NCI-H1417 (cell line): ENCODE measurements at places on chromosomes 4 and X.
A peak's percentile ranks its signal among the peaks of the same experiment; 100 is the strongest.

DNA sequence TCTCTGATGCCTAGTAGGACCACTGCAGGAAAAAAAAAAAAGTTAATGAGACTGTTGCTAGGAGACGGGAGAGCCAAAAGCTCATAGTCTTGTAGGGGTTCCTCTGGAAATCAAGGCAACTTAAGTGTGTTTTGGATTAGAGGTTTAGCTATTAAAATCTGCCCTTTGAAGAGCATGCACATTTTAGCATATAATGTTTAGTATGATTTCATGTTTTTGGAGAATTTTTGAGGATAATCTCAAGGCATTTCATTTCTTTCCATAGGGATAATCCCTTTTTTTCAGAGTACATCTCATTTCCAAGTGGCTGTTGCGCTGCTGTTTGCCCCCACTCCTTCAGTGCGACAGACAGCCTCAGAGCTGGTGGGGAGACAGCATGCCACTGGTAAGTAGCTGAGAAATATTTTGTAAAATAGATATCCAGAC, at the start of gene LINC00632:
Gene LINC00632, plus strand, starts transcription at position 339 of the 426 bp plus-strand sequence.
- peak; percentile 68 for DNase-seq

GRCh38 chr4:45944000-45944399, 179.9 kb downstream of the GABRG1 start:
- DNase-seq = peak; percentile 9

GRCh38 chr4:81737865-81738559, 266.3 kb upstream of the RASGEF1B start:
- no peak for DNase-seq

DNA sequence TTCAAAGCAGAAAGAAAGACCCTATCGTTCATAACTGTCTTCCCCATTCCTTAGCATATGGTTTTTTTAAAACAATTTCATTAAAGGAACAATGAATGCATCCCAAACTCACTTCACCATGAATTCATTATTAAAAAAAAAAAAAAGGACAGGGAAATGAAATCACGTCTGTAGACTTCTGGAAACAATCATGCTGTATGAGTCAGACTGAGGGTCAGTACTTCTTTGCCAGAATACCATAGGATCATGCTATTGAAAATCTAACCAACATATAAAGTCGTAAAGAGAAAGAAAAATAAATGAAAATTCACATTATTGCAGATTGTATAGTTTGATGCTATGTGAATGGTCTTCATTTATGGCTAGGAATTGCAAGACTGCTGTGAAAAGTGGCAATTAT, 144.4 kb downstream of the PCDH18 start:
- no peak for DNase-seq

DNA sequence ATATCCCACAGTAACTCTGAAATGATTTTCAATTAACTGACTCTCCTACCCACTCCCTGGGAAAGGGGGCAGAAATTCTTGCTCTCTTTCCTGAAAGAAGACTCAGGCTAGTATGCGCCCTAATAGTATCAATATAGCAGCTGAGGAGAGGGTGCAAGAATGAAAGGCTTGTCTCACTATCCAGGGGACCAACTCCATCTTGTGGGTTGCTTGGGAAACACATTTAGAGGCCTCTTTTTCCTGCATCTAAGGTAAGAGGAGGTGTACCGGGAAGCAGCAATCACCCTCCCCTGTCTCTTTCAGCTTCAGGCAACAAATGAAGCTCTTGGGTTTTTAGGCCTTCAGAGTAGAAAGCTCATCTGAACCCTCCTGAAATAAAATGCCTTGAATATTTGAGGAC, 11.3 kb downstream of the TMEM255A start:
- DNase-seq = no peak

DNA sequence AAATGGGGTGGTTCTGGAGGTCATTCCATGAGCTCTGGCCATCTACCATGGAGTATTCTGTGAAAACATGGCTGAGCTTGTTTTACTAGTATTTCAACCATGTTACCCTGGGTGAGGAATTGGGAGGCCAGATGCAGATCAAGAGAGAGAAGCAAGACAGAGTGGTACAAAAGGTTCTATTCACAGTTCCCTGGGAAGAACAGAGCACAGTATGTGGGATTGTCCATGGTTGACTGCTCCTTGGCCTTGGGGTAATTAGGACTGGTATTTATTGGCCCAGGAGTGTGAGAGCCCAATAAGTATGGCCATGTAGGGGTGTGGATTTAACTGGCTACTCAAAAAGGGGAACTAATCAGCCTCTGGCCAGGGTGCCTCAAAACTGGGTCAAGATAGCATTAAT, 239.7 kb upstream of the GATB start:
- DNase-seq = no peak

GRCh38 chr4:113385281-113385899, 335.9 kb downstream of the ANK2 start:
- no peak for DNase-seq

GRCh38 chr4:144709159-144709558, 63.2 kb downstream of the HHIP start:
- no peak for DNase-seq

DNA sequence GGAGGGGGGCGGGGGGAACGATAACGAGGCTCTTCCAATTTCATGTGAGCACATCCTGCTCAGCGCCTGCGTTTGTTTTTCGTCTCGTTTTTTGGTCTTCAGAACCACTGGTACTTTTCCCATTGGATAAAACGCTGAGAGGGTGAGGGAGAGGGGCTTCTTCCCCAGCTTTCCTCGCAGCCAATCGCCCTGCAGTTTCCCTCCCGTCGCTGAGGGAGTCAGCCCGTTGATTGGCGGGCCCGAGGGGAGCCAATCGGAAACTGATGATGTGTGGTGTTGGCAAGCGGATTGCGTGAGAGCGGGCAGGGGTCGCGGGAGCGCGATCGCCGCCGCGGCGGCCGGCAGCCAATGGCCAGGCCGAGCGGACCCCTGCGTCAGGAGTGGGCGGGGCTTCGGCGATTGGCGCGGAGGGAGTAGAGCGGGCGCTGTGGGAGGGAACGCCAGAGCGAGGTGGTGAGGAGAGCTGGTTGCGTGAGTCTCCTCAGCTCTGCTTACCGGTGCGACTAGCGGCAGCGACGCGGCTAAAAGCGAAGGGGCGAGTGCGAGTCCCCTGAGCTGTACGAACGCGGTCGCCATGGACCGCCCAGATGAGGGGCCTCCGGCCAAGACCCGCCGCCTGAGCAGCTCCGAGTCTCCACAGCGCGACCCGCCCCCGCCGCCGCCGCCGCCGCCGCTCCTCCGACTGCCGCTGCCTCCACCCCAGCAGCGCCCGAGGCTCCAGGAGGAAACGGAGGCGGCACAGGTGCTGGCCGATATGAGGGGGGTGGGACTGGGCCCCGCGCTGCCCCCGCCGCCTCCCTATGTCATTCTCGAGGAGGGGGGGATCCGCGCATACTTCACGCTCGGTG, at the start of gene TSPYL2:
Gene TSPYL2, plus strand, starts transcription at position 443 of the 848 bp plus-strand sequence. Its CDS starts 132 bp downstream, at position 575.
- peak; percentile 76 for DNase-seq

- no peak for DNase-seq
Observed at GRCh38 chrX:17820100-17820499, 41.0 kb downstream of the RAI2 start.

- no peak for DNase-seq
Observed at GRCh38 chr4:111977419-111977965, 167.8 kb upstream of the FAM241A start.

DNA sequence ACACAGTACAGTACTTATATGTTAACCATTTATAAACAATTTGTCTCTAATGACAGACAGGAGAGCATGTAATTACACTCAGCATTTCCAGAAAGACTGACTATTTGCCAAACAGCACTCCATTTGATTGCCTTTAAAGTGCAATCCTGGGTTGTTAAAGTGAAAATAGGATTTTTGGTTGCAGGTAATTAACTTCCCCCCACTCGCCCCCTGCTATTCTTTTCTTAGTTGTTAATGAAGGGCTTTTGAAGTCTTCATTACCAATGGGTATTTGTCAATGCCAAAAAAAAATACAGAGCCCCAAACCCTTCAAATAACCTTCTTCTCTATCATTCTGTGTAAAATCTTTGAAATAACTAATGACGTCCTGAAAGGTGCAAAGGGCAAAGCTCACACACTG, 825.6 kb downstream of the STPG2 start:
- DNase-seq = peak; percentile 25

DNA sequence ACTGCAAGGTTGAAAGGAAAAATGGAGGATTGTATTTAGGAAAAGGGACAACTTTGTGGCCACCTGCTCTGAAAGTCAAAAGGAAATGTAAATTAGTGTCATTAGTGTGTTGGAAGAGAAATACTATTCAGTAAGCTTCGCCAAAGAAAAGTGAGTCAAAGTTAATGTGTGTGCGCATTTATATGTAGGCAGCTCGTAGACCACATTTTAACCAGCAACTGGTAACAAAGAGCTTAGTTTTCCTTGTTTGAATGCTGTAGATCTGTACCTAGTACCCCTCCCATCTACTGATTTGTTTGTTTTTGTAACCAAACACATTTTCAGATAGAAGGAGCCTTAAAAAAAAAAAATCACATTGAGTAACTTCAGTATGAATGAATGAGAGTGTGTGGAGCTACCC, 69.3 kb downstream of the GPAT3 start:
- no peak for DNase-seq

GRCh38 chr4:143626134-143626911, 74.2 kb downstream of the FREM3 start:
- no peak for DNase-seq

GRCh38 chr4:182680234-182680653, 236.9 kb downstream of the DCTD start:
- DNase-seq = no peak

- no peak for DNase-seq
Observed at GRCh38 chr4:82578935-82579334, 17.1 kb upstream of the TMEM150C start.

- DNase-seq = no peak
Observed at GRCh38 chr4:161900110-161900509, 263.7 kb downstream of the FSTL5 start.

DNA sequence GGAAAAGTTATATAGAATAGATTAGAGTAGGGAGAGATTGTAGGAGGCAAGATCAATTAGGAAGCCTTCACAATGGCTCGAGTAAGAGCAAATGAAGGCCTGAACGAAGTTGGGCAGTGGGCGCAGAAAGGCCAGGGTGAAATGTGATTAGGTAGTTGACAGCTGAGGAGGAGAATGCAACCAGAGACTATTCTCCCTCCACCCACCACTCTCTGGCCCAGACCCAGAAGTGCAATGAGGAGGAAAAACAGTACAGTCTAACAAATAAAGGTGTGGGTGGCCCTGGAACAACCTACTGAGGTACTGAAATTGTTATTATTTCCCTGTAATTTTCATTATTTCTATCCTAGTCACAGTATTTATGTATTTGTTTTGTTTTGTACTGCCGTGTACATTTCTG, 176.7 kb downstream of the SLC39A8 start:
- no peak for DNase-seq

DNA sequence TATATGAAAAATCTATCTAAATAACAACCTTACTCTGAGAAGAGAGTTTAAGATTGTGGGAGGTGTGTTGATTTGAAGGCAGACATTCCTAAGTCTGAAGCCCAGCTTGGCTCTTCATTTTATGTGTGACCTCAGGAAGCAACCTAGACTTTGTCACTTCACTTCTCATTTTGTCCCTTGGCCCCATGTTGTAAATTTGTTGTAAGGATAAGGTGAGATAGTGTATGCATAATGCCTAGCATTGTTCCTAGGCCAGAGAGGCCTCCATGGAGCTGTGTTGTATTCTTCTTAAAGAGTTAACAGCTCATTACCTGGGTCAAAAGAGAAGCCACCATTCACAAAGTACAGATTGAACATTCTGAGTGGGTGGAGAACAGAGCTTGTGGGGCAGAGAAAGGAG, 1084.4 kb upstream of the SLIT2 start:
- DNase-seq = no peak
